HTR-8/SVneo (cell line): ENCODE measurements at places on chromosomes 3 and 15.

GRCh38 chr15:95470997-95471689 is 859.4 kb upstream of the NR2F2 start:
- DNase-seq = no peak

GRCh38 chr15:27382361-27383025 is 411.5 kb downstream of the GABRG3 start:
- DNase-seq = no peak

DNA sequence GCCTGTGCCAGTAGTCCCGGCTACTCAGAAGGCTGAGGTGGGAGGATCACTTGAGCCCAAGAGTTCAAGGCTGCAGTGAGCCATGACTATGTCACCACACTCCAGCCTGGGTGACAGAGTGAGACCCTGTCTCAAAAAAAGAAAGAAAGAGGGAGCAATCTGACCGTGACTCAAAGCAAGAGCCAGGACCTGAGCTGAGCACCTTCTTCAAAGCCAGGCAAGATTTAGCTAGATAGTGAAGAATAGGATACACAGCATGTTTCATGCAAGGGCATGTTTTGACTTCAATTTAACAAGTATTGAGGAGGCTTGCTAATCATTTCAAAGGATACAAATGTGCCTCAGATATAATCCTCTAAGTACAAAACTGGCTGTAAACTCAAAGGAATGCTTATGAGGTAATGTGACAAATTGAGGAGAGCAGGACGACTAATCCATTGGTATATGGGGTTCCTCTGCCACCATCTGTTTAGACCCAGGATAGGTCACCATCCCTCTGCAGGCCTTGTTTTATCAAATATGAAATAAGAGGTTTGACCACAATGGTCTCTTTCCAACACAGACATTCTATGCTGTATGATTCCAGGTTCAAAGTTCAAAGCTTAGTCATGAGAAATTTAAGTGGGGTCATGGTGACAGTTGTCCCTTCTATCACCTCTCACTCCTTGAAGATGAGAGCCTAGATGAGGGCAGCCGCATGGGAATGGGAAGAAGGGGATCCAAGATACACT is 33.2 kb downstream of the RAB27A start:
- DNase-seq = no peak

GRCh38 chr3:13262493-13263211 is 157.5 kb downstream of the NUP210 start:
- DNase-seq = no peak

- no peak for DNase-seq
These were observed 1.0 kb upstream of the CD200R1L start for GRCh38 chr3:112847692-112848091.

GRCh38 chr15:47708161-47708980 is 8.9 kb upstream of the SEMA6D start:
- DNase-seq = no peak

DNA sequence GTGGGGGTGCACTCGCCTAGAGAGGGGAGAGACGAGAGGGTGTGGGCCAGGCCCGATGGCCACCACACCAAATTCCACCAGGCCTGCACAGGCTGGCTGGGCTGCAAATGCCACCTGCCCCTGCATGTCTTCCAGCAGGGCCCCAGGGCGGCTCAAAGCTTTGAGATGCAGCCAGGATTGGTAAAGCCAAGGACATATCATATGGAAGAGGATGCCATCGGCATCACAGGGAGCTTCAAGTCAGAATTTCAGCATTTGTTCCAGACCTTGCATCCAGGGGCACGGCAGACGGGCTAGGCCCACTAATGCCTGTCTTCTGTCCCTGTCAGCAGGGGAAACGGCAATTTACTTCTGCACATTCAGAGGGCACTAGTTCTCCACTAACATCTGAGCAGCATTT is 97.8 kb downstream of the NUP210 start:
- no peak for DNase-seq

- DNase-seq = no peak
These were observed 67.6 kb downstream of the PYDC2 start for GRCh38 chr3:191528589-191528988.

- DNase-seq = no peak
These were observed 11.5 kb upstream of the NEK10 start for GRCh38 chr3:27380433-27381357.

GRCh38 chr15:73389971-73390544 is 21.3 kb upstream of the HCN4 start:
- peak; percentile 57 for DNase-seq

- DNase-seq = no peak
These were observed 83.2 kb downstream of the RASA2 start for GRCh38 chr3:141570068-141570467.

DNA sequence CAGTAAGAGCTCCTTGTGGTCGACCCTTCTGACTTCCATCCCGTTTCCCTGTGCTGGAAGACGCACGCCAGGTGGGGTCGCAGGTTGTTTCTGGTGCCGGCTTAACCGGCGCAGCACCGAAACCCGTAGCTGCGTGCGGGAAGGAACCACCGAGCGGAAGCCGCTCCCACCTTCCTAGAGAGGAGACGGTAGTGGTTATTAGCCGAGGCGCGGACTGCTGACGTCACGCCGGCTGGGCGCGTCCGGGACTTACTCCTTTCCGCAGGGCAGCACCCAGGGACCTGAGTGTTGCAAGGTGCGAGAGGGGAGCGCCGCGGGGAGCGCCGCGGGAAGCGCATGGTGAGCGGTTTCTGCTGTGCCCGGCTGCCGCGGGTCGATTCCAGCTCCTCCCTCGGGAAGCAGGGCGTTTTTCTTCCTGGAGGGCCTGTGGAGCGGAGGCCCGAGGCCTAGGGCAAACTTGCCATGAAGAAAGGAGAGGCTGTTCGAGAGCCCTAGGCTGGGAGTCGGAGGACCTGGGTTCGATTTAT is at the start of gene ZNF501:
Gene ZNF501, plus strand, starts transcription at position 252 of the 527 bp plus-strand sequence. CDS start 4,787 bp downstream, outside the sequence.
- peak; percentile 89 for DNase-seq

DNA sequence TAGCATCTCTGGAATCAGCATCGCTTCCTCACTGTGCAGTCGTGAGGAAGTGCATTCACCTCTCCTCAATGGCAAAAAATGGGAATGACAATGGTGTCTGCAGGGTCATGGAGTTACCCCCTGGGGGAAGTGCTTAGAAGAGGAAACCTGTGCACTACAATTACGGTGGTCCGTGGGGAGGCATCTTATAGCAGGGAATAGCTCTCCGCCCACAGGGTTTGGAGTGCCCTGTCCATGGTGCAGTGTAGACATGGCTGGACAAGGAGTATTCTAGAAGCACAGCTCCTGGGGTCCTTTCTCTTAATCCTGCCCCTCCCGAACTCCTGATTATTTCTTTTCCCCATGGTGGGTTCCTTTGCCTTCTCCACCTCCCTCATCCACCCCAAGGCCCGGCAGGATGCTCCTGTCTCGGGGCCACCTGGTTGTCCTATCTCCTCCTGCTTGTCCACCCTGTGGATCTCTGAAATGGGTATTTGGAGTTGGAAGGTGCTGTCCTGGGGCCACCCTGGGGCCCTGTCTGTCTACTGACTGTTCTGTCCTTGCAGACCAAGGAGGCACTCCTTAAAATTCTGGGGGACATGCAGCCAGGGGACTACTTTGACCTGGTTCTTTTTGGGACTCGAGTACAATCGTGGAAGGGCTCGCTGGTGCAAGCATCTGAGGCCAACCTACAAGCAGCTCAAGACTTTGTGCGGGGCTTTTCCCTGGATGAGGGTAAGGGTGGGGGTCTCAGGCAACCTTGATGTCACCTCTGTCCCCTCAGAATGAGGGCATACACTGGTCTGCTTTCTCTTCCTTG is 5.2 kb downstream of the ITIH1 start:
- no peak for DNase-seq

DNA sequence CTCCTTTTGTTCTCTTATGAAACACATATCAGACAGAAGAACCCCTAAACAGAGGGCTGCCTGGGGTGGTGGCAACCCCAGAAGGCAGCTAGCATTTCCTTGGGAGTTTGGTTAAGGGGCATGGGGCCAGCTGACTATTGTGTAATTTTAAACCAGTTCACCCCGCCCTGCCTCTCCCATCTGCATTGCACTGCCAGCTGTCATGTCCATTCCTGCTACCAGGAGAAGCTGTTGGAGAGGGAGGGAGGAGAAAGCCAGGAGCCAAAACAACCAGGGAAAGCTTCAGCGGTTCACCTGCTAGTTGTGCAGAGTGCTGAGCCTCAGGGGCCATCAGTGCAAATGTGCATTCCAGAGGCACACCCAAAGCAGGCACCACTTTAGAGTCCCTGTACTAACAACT is 47.6 kb upstream of the ATP1B3 start:
- DNase-seq = peak; percentile 28

- DNase-seq = no peak
These were observed 218.5 kb upstream of the STT3B start for GRCh38 chr3:31314258-31314657.

DNA sequence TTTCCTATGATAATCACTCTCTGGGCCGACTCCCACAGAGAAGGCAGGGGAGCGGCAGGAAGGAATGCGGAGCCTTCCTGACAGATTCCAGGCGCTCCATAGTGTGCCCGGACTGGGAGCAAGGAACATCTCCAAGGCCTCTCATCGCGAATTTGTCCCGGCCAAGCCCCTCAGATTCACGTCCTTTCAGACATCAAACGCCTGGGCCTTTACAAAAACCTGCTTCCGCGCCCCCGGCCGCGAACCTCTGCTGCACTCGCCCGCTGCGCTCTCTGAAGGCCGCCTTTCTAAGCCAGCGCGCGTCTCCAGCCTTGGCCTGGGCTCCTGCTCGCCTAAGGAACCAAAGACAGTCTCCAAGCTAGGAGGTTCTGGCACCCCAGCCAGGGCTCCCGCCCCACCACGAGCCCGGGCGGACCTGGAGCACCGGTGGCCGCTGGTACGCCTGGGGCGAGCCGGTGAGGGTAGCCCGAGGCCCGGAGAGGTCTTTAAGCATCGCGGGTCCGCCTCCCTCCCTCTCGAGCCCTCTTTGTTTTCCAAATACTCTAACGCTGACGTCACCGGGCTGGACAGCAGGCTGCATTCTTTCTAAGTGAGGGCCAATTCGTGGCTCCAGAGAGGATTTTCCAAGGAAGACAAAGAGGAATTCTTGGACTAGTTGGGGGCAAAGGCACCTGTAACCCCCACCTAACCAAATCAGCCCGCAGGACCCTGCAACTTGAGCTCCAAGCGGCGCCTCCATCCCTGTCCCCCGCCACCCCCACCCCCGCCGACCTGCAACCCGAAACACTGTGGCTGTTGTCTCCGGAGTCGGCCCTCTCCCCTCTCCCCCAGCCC is 759 bp downstream of the AMOTL2 start:
- peak; percentile 72 for DNase-seq

GRCh38 chr3:11613851-11614487 is 29.7 kb downstream of the VGLL4 start:
- no peak for DNase-seq

- no peak for DNase-seq
These were observed 44.7 kb downstream of the IFT57 start for GRCh38 chr3:108177536-108177935.

DNA sequence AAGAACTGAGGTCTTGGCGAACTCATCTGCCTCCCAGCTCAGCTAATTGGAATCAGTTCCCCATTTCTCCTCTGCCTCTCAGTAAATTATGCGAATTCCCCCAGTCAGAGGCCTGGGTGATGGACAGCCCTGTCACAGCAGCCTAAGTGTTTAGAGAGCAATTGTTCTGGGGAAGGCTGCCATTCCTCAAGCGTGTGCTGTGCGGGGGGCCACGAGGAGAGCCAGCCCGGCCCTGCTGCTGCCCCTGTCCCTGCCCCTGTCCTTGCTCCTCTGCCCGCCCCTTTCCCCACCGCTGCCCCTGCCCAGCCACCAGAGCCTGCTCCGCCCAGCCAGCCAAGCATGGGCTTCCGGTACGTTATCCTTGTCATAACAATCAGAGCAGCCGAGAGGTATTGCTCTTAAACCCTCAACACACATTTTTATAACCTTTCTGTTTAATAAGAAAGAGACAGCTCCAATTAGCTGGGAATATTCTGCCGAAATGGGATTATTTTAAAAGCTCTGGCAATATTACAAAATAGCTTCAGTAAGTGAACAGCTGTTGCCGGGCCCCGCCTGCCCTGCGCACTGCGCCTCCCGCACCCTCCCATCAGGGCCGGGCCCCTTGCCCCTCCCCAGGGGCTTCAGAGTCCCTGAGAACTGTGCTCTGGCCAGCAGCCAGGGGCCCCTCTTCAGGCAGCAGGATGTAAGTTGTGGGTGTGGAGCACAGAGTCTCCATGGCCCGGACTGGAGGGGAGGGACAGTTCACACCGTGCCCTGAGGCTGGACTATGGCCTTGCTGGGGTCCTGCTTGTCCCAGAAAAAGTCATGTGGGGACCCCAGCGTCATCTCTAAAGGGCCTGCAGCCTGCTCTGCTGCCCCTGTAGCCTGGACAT is 12.4 kb upstream of the CACNA2D2 start:
- no peak for DNase-seq

DNA sequence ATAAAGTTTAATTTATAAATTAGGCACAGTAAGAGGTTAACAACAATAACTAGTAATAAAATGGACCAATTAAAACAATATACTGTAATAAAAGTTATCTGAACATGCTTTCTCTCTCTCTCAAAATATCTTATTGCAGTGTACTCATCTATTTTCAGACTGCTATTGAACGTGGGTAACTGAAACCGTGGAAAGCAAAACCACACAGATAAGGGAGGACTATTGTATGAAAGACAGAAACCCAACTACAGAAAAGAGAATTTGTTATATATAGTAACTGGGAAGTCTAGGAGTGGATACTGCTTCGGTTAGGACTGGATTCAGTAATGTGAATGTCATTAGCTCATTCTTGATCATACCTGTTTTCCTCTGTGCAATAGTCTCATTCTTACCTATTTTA is 119.3 kb upstream of the DAZL start:
- no peak for DNase-seq

- no peak for DNase-seq
These were observed 8.5 kb upstream of the HACD2 start for GRCh38 chr3:123593381-123593780.

DNA sequence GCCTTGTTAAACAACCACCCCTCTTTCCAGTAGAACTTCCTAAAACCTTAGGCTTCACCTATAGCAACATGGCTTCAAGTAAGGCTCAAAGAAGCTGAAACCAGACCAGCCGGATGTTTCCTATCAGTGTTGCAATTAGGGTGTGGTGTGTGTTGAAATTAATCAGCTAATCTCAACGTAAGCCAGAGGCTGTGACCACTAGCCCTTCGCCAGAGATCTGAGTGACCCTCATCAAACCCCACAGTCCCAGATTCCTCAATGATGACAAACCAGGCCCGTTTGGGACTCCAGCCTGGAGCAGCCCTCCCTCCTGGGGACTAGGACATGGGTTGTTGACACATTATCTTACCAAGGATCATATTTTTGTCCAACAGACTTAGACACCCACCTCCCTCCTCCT is 27.3 kb downstream of the CYP11A1 start:
- no peak for DNase-seq

GRCh38 chr3:140902791-140903190 is 38.8 kb upstream of the SLC25A36 start:
- DNase-seq = no peak

GRCh38 chr15:73873889-73874511 is 636 bp downstream of the TBC1D21 start:
- DNase-seq = peak; percentile 39
